ENCODE measurements at places on chromosomes 4 and X.

DNA sequence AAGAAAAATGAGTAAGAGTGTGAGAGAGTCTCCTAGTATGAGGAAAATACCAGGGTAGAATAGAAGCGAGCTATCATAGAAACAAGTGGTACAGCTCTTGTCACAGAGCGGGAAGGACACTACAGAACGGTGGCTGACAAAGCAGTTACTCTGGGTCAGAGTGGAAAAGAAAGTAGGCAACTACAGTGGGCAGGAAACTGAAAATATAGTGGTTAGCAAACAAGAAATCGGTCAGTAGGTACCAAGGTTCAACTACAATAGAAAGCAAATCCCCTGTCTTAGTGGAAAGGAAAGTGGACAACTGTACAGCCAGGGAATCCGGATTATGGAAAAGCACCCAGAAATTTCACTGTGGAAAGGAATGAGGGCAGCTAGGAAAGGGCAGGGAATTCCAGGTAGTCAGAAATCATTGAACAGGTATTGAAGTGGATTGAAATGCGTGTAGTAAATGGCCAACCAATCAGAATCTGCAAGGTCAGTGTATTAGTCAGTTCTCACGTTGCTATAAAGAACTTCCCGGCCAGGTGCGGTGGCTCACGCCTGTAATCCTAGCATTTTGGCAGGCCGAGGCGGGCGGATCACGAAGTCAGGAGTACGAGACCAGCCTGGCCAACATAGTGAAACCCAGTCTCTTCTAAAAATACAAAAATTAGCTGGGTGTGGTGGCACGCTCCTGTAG, 219.6 kb upstream of the DIAPH2 start:
- DNase-seq: no peak

GRCh38 chrX:50072110-50072509, 128.7 kb downstream of the AKAP4 start:
- DNase-seq: no peak

DNA sequence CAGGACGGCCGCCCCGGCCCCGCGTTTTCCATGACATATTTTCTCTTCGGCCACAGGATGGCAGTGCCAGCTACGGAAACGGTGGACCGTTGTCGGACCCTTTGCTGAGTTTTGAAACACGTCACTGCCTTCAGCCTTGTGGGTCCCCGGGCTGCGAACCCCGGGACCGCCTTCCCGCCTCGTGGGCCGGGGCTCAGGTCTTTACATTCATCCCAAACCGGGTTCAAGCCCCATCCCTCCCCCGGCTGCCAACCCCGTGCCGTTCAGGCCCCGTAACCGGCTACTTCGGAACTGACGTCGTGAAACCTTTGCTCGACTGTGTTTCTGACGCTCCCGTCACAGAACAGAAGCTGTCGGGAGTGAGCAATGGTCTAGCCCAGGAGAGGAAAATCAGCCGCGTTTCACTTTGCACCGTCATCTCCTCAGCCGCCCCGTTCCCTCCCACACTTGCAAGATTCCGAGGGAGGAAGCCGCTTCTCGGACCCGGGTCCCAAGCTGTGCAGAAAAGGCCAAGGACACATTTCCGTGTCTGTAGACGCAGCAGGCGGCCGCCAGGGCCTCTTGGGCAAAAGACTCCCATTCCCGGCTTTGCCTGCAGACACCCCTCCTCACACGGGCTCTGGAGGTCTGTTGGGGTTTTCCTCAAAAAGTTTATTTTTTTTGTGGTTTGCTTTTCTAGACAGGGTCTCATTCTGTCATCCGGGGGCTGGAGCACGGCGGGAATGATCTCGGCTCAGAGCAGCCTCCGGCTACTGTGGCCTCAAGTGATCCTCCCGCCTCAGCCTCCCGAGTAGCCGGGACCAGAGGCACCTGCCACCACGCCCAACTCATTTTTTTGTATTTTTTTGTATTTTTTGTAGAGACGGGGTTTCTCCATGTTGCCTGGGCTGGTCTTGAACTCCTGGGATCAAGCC, 41.4 kb upstream of the PPP2R3B start:
- DNase-seq: no peak

DNA sequence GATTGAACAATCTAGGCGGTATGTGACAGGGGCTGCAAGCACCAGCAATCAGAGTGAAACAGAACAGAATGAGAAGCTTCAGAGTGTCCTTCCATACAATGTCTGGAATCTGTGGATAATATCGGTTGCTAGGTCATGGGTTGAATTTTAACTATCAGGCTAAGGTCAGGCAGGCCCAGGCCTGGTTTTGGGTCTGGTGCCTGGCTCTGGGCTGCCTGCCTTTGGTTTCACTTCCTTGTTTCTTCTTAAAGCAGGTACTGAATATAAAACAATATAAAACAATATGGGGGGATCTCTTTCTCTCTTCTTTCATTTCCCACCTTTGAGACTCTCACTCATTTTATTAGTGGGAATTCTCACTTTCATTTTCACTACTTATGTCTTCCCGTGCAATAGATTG, 962.0 kb downstream of the CCSER1 start:
- no peak for DNase-seq

DNA sequence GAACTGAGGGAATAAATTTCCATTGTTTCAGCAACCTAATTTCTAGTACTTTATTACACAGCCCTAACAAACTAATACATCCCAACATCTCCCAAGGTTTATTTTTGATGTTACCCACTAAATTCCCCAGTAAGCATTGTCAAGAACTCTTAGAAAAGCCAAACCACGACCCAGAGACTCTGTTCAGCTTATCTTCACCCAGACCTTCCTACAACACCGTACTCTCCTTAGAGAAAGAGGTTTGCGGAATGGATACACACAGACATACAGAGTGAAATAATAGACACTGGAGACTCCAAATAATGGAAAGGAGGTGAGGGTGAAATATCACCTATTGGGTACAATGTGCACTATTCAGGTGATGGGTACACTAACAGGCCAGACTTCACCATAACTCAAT, 75.6 kb downstream of the LRBA start:
- DNase-seq: no peak

GRCh38 chr4:85555206-85555605, 80.3 kb downstream of the ARHGAP24 start:
- no peak for DNase-seq

DNA sequence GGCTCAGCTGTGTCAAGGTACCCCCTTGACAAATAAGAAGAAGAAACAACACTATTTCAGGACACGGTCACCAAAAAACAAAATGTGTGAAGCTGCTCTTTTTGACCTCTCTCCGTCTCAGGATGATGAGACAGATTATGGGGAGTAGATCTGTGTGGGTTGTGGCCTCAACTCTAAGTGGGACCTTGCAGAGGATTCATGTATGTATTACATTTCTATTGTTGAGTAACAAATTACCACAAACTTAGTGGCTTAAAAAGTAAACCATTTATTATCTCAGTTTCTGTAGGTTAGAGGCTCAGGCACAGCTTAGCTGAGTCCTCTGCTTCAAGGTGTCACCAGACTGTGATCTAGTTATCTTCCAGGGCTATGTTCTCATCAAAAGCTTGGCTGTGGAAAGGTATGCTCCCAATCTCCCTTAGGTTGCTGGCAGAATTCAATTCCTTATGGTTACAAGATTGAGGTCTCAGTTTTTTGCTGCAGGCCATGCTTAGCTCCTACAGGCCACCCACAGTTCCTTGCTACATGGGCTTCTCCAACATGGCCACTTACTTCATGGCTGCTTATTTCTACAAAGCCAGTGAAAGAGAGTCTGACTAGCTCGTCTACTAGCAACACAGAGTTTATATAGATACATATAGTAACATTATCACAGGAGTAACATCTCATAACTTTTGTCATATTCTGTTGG, 28.1 kb downstream of the DGKK start:
- no peak for DNase-seq

DNA sequence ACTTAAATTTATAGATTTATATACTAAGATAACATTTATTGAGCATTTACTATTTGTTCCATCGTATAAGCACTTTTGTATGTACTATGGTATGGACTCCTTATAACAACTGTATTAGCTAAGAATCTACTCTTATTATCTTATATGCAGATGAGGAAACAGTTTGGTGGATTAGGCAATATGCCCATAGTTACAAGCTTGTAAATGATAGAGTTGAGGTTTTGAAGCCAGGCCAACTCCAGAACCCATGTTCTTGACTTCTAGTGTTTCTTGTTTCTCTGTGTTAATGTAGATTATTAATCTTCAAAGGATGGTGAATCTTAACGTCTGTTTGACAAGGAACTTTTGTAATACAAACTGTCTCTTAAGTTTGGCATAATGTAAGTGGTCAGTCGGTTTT, 71.3 kb downstream of the STIM2 start:
- no peak for DNase-seq

DNA sequence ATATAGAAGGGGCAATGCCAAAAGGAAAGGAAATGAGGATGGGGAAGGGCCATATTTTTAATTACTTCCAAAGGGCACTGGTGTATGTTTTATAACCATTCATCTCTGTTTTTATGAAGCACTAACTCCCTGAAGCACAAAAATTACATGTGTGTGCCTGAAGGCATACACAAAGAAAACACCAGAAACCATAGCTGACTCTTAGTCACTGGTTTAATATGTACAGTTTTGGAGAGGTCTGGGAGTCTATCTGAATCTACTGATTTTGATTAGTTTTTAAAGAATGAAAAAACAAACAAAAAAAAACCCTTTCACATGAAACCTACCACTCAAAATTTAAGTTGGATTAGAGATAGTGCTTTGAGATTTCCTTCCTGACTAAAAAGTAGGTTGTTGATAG, 438.7 kb downstream of the RPA4 start:
- no peak for DNase-seq

GRCh38 chr4:37438564-37439279, 194.2 kb downstream of the NWD2 start:
- DNase-seq: no peak

GRCh38 chrX:78603908-78604307, 55.2 kb downstream of the RTL3 start:
- no peak for DNase-seq
